ENCODE measurements at places on chromosomes 6 and 20.

- DNase-seq: peak; percentile 48
These were observed 2.8 kb downstream of the CMTR1 start for GRCh38 chr6:37435816-37436215.

GRCh38 chr6:75217193-75217592, 11.3 kb upstream of the COL12A1 start:
- no peak for DNase-seq

DNA sequence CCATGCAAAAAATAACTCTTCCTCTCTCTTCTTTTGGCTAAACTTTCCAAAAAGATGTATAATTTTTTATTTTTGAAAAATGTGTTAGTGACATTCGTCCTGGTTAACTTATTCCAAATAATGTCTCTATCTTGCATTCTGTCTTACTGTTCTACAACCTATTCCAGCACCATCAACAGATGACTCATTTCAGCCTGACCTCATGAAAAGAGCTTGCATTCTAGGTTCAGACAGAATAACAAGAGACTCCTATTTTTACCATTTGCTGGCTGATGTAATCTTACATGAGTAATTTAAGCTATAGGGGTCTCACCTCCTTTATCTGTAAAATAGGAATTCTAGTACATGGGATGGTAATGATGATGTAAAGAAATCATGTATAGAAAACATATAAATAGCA, 109.0 kb downstream of the FUT9 start:
- no peak for DNase-seq

DNA sequence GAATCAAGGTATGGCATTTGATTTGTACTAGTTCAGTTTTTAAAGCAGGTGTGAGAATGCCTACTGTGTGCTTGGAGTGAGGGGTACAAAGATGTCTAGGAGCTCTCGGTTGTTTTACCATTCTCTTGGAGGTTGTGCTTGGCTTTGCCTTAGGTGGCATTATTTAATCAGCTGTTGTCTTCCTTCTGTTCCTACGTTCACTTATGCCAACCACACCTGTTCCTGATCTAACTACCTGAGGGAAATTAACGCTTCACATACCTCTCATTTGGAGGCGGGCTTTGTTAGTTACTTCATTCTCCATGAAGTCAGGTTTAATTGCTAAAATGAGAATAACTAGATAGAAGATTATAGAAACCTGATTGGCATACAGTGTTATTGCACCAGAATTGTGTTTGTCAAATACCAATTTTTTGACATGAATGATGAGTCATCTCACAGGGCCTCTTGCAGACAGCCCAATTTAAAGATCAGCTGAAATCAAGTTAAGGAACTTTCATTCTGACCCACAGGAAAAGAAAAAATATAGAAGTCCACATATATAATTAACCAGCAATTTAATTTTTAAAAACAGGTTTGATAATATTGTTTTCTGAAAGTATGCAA, 24.8 kb upstream of the PBOV1 start:
- DNase-seq: no peak

DNA sequence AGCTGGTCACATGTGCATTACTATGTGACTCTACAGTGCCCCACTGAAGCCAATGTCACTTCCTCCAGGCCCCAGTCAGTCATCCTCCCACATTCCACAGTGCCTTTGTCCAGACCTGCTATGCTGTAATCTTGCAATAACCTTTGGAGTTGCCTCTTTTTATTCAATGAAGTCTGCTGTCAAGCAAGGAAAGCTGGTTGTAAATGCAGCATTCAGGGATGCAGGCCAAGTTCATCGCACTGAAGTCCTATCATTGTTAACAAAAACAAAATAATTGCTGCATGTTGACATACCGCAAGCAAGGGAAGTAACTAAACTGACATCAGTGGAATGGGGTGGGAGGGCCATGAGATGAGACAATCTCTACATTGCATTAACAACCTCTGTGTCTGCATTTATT, 131.2 kb upstream of the CDYL start:
- DNase-seq: no peak

DNA sequence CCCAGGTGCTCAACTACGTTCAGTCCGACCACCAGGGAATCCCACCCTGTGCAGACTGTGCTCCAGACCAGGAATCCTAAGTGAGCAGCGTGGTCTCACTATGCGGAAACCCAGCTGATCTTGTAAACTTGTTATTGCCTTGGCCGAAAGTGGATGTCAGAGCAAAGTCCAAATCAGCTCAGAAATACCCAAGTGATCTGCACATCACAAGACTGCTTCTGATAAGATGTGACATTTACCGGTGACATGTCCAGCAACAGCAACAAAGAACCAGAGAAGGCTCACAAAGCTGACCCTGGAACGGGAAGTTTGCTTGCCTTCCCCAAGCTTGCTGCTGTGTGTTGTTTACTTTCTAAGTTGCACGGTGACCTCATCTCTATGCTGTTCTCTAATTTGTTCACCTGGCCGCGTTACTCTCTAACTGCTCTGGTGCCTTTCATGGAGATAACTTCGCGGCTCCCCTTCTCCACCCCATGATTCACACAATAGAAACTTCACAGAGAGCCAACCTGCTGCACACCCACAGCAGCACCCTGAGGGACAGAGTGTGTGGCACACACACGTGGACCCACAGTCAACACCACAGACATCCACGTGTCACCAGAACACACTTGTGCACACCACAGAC, 1.7 kb downstream of the BNIP5 start:
- DNase-seq: no peak

- no peak for DNase-seq
These were observed 75.1 kb downstream of the TBC1D7 start for GRCh38 chr6:13253272-13253671.

- peak; percentile 13 for DNase-seq
These were observed at the start of gene CUL9 for GRCh38 chr6:43181942-43182860. TSS of gene CUL9 (plus strand) at chr6:43182196. CDS start at chr6:43184311, 2,115 bp downstream.

- DNase-seq: peak; percentile 28
These were observed at the start of gene TTBK1 for GRCh38 chr6:43242908-43243663. TSS of gene TTBK1 (plus strand) at chr6:43243481. CDS start at chr6:43246661, 3,180 bp downstream.

DNA sequence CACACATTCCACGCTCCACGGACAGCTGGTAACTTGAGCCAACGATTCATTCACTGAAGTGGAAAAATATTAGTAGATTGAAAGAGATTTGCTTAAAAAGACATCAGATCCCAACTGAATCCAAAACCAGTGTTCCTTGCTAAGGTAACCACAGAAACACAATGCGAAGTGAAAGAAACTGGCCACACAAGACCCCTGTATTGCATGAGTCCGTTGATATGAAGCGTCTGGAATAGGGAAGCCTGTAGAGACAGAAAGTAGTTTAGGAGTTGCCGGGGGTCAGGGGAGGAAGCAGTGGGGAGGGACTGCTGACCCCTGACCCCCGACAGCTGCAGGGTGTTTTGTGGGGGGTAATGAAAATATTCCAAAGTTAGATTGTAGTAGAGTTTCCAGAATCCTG, 10.0 kb downstream of the PCK1 start:
- DNase-seq: no peak

GRCh38 chr6:161162722-161163121, 111.1 kb downstream of the AGPAT4 start:
- no peak for DNase-seq

DNA sequence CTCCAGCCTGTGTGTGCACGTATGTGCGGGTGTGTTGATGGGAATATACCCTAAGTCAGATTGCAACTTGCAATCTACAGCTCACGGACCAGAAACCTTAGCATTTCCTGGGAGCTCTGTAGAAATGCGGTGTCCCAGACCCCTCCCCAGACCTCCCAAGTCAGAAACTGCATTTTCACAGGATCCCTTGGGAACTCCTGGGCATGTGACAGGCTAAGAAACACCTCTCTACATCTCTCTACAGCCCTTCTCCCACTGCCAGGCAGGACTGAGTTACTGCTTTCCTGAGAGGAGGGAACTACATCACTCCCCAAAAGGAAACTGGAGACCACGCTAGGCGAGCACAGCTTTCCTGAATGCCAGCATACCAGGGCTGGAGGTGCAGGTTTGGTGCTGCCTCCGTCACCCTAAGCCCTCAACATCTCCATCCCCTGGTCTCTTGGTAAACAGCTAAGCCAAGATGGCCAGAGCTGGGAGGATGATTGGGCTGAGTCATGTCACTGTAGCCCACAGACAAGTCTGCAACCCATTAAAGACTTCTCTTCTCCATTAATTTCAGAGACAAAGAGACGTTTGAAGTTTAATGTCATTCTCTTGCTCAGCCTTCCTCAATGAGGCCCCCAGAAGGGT, 194.4 kb downstream of the BMP7 start:
- no peak for DNase-seq

- DNase-seq: no peak
These were observed 587 bp downstream of the PDSS2 start for GRCh38 chr6:107458672-107459282.

DNA sequence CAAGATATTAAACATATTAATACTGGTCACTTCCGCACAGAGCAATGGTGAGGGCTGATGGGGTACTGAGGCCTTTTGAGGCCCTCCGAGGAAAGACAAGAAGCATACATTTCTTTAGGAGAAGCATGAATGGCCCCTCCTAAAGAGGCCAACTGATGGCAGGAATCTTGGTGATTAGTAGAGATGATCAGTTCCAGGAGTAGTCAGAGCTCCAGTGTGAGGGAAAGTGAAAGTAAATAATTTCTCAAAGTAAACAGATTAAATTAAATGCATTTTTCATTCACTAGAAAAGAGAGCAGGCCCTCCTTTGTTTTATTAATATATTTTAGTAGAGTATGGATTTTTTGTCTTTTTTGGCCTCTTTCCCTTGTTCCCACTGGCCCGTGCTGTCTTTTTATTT, 38.2 kb downstream of the NOX3 start:
- DNase-seq: no peak

DNA sequence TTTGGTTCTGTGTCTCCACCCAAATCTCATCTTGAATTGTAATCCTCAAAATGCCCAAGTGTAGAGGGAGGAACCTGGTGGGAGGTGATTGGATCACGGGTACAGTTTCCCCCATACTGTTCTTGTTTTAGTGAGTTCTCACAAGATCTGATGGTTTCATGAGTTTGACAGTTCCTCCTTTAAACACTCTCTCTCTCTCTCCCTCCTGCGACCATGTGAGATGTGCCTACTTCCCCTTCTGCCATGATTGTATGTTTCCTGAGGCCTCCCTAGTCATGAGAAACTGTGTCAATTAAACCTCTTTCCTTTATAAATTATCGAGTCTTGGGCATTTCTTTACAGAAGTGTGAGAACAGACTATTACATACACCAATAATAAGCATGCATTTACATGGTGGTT, 12.1 kb upstream of the EYS start:
- no peak for DNase-seq

DNA sequence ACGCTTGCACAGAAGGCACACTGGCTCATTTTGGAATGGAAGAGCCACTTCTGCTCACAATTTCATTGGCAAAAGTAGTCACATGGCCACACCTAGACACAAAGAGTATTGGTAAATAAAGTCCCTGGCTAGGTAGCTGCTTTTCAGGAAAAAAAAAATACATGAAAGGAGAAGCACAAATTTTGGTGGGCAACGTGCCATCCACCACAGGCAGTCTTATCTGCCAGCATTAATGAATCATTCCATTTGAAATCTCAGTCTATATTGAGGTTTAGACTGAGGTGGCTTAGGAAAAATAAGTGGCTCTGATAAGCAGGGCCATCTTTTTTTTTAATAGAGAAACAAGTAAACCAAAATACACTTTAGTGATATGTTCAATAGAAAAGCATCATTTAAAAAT, 44.3 kb downstream of the ADGRB3 start:
- DNase-seq: no peak

DNA sequence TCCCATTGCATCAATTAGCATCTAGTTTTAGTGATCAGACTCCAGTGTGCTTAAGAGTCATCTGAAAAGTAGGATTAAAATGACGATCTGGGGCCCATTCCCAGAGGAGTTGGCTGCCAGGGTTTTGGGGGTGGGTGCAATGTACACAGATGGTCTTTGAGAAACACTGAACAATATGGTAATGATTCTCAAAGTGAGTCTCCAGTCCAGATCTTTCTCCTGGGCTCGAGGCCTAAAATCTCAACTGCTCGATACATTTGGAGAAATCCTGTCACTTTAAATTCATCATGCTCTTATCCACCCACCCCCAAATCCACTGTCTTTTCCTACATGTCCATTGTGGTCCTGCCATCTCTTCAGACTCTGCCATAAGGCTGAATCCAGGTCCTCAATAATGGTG, 80.7 kb upstream of the MYLIP start:
- DNase-seq: no peak

GRCh38 chr6:159902620-159903019, 11.8 kb downstream of the MAS1 start:
- DNase-seq: no peak

DNA sequence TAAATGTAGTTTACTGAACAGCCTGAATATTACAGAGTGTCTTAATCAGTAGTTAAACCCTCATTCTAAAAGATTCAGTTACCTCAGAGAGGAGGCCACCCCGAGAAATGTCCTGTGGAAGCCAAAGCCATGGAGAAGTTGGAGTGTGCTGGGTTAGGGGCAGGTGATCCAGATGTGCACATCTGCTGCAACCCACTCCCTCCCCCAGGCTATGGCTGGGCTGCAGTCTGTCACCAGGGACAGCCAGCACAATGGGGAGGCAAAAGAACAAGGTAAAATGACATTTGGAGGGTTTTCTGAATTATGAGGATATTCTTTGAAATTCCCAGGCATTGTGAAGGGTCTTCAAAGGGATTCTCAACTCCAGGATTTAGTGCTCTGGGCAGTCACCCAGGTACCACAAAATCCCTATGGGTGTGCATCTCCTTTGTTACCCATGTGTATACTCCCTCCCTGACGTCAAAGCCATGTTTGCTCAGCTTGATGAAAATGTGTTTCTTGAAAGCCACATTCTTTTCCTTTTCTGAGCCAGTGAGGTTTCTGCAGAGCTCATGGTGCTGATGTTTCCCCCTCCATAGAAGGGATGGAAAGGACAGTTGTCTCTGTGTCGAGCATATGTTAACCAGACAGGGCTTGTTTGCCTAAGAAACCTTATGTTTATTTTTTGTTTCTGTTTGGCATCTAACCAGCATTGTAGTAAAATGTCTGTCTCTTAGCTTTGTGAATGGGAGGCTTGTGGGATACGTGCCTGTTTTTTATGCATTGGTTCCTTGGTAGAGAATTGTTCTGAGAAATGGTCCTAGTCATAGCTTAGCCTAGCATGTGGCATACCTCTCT, 212.3 kb upstream of the TBX18 start:
- no peak for DNase-seq

GRCh38 chr6:106223300-106223930, 102.1 kb downstream of the ATG5 start:
- peak; percentile 33 for DNase-seq

DNA sequence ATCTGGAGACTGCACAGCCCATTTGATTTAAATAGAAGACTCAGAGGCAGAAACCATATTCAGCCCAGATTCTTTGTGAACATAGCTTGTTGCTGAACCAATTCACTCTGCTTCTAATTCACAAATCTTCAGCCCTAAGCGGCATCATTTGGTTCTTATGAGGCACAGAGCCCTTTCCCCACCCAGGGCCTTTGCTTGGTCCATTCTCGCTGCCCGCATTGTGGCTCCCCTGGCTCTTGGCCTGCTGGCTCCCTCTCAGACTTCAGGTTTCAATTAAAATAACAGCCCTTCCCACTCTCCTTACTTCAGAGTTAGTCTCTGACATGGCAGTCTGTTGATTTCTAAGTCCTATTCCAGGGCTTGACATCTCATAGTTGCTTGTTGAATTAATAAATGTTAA, 9.4 kb upstream of the TMEM14A start:
- DNase-seq: no peak
